ENCODE measurements at places on chromosomes 6 and 20.

GRCh38 chr20:4375881-4376280, 345.8 kb upstream of the PRND start:
- DNase-seq: no peak

- DNase-seq: no peak
Measured at GRCh38 chr6:40252531-40253258, 318.4 kb upstream of the MOCS1 start.

DNA sequence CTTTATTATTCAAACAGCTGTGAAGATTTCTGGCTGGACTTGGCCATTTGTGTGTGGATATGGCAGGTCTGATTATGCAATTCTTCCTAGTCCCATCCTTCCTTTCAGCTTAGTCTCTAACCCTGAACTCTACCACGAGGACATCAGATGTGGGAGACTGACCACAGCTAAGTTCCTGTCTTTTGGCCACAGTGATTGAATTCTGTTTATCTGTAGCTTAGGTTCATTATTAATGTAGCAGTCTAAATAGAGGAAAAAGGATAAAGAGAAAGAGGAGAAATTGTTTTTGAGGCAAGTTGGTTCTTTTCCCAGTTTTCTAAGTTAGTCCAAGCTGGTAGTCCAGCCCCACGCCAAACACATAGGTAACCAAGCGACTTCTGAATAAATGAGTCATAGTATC, 598.9 kb downstream of the RFPL4B start:
- DNase-seq: no peak

DNA sequence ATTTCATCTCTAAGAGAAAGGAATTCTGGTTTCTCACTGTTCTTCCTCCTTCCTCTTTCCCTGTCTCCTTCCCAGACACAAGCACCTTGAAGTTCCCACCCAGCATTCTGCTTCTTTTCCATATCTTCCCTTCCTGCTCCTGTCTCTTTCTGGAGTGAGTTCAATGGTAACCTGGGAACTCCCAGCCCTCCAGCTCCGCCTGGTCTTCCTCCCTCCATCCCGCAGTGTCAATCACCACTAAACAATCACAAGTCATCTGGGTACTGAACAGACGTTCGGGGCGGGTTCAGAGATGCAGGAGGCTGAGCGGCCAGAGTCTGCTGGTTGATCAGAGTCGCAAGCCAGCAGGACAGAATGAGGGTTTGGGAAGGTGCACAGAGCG, 7.7 kb downstream of the TTBK1 start:
- DNase-seq: no peak

- DNase-seq: no peak
Measured at GRCh38 chr6:151721146-151721545, 86.3 kb upstream of the ESR1 start.

DNA sequence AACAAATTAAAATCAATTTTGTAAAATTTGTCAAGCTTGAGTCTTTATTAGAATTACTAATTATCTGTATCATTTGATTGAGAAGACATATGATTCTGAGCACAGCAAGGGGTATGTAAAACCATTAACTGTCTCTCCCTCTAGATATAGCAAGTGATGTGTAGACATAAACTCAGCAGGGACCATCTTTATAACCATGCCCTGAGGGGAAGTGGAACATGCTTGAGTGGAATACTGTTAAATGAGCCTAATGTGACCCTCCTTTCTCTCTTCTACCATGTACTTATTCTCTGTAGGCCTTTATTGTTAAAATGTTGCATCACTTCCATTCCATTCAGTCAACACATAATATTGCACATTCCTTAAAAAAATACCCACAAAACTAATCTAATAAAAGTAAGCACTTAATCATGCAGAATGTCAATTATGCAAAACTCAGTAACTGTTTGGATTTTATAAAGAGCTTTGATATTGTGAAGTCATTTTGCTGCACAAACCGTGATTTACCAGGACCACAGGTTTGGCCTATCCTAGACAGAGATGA, 896.6 kb upstream of the MANEA start:
- DNase-seq: no peak

GRCh38 chr20:2633381-2633780, 19.1 kb upstream of the NOP56 start:
- DNase-seq: no peak

GRCh38 chr6:137926207-137926731, 59.2 kb downstream of the TNFAIP3 start:
- no peak for DNase-seq

GRCh38 chr6:129890164-129890563, 29.0 kb upstream of the TMEM244 start:
- DNase-seq: no peak

- DNase-seq: no peak
Measured at GRCh38 chr6:121651420-121651819, 216.0 kb downstream of the GJA1 start.

DNA sequence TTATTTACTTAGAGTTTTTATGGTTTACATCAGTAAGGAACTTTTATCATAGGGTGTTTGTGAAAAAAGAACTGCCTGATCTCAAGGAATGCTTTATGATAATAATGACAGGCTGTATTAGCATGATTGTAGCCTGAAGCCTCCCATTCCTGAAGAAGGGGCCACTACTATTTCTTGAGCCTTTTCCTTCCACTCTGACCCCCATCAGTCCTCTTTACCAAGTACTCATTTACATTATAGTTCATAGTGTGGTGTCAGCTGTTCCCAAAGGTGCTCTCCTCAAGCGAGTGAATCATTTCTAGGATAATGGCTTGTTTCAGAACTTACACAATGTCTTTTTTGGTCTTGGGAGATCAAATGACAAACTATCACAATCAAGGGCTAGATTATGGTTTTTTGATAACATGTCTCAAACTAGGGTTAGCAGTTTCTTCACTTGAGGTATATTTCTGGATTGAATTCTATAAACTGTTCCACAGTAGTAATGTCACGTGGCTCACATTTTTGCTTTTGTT, 283.6 kb downstream of the CDKAL1 start:
- DNase-seq: no peak

GRCh38 chr20:41692479-41693135, 74.4 kb upstream of the CHD6 start:
- DNase-seq: peak; percentile 51

GRCh38 chr6:159716247-159717096, 10.8 kb upstream of the WTAP start:
- DNase-seq: no peak

- no peak for DNase-seq
Measured at GRCh38 chr6:140636908-140637402, 1262.5 kb upstream of the CITED2 start.

- no peak for DNase-seq
Measured at GRCh38 chr20:54479138-54479906, 3.9 kb downstream of the DOK5 start.

GRCh38 chr6:100296810-100297544, 167.7 kb downstream of the SIM1 start:
- no peak for DNase-seq

- DNase-seq: no peak
Measured at GRCh38 chr6:13712599-13712898, 914 bp upstream of the RANBP9 start.

GRCh38 chr6:120211955-120212792, 862.6 kb upstream of the MAN1A1 start:
- DNase-seq: no peak

GRCh38 chr6:13924949-13925881, at the start of gene RNF182:
Gene RNF182 (plus strand): TSS chr6:13924952. CDS start chr6:13977120, 52,168 bp downstream.
- DNase-seq: no peak

DNA sequence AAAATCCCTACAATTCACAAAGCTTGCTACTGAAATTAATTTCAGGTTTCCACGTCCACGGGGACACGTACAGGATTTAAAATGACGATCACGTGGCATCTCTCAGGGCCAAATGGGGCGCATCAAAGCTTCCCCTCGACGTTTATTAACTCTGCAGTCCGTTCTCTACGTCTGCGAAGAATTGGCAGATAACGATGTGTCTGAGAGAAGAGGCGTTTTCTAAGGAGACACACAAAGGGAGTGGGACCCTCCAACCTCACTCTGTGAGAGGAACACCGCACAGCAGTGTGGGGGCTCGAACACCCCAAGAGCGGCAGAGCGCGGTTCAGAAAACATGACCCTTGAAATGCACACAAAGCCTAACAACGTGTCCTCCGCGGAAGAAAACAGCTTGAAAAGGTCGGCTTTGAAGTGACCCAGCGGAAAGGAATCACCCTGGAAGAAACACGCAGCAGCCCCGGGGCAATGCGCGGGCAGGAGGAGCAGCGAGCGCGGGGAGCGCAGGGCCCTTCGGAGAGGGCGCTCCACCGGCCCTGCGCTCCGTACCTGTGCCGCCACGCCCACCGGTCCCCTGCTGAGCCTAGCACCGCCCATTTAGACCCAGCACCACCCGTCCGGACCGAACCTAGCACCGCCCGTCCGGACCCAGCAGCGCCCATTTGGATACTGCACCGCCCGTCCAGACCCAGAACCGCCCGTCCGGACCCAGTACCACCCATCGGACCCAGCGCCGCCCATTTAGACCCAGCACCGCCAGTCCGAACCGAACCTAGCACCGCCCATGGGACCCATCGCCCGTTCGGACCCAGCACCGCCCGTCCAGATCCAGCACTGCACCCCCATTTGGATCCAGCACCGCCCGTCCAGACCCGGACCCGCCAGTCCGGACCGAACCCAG, 1.1 kb upstream of the AFDN start:
- peak; percentile 3 for DNase-seq

- DNase-seq: no peak
Measured at GRCh38 chr20:50569864-50570836, 60.0 kb downstream of the PTPN1 start.

Measured in activated CD4-positive, CD25-positive, alpha-beta regulatory T cell (primary cell).